ENCODE measurements at places on chromosomes 2 and 18. TPM values are rescaled to one million over a fixed set of nuclear protein-coding genes. Genes with fewer than 3 reads are reported as not detected.

DNA sequence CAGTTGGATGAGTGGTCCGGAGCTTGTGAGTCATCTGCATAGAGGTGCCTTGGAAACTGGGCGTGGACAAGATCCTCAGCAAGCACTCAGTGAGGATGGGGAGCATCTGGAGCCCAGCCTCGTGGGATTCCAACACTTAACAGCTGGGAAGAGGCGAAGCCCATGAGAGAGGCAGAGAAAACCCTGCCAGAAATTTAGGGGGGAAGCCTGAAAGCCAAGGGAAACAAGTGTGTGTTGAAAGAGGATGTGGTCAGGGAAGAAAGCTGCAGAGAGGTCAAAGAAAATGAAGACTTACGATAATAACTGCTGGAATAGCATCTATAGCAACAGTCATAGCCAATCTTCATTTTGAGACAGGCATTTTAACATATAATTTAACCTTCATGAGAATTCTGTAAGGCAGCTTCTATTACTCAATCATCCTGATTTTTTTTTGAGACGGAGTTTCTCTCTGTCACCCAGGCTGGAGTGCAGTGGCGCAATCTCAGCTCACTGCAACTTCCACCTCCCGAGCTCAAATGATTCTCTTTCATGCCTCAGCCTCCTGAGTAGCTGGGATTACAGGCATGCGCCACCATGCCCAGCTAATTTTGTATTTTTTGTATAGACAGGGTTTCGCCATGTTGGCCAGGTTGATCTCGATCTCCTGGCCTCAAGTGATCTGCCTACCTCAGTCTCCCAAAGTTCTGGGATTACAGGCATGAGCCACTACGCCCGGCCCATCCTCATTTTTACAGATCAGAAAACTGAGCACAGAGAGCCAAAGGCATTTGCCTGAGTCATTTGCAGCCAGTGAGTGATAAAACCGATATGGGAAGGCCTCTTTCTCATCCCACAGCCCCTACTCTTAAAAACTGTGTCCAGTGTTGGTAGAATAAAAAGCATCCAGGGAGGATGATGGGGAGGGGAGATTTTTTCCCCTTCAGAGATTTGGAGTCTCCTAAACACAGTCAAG, 214.4 kb upstream of the EPAS1 start:
- peak overlapping the region; percentile 67 for H3K27ac ChIP-seq
- H3K36me3 ChIP-seq, result no peaks in the 10 kb centered on the region
- peak; percentile 90 for DNase-seq
- no peak overlapping the region for H3K4me3 ChIP-seq
- H3K4me1 ChIP-seq, result peaks cover 14% of the 10 kb centered on the region

ZNF385B gene
- not detected for total RNA-seq

- no peak overlapping the region for H3K27ac ChIP-seq
- no peaks in the 10 kb centered on the region for H3K36me3 ChIP-seq
- no peak for DNase-seq
- no peaks in the 10 kb centered on the region for H3K4me1 ChIP-seq
- no peaks in the 10 kb centered on the region for H3K27me3 ChIP-seq
These were observed 78.4 kb upstream of the CYP1B1 start for GRCh38 chr2:38154395-38154794.

SULT1C2 gene
- not detected for total RNA-seq

DNA sequence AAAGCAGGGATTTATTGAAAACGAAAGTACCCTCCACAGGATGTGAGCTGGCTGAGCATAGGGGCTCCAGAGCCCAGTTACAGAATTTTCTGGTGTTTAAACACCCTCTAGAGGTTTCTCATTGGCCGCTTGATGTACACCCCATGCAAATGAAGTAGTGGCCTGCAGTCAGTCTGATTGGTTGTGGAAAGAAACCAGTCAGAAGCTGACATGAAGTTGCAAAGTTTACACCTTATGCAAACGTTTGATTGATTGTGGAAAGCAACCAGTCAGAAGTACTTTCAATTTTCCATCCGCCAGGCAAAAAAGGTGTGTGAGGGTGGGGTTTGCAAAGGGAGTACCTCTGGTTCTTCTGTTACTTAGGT, 62.3 kb downstream of the VWA3B start:
- no peaks in the 10 kb centered on the region for H3K4me1 ChIP-seq
- no peaks in the 10 kb centered on the region for H3K27me3 ChIP-seq
- DNase-seq, result peak; percentile 45
- H3K4me3 ChIP-seq, result peak overlapping the region; percentile 56
- H3K36me3 ChIP-seq, result no peaks in the 10 kb centered on the region
- no peak overlapping the region for H3K27ac ChIP-seq

- no peaks in the 10 kb centered on the region for H3K27me3 ChIP-seq
- no peak overlapping the region for H3K4me3 ChIP-seq
- H3K27ac ChIP-seq, result no peak overlapping the region
- H3K4me1 ChIP-seq, result no peaks in the 10 kb centered on the region
- no peaks in the 10 kb centered on the region for H3K36me3 ChIP-seq
These were observed 30.5 kb downstream of the GPC1 start for GRCh38 chr2:240465765-240466578.

RNU2-63P gene
- not detected for total RNA-seq

ELMOD3 gene
- 23.8 TPM for total RNA-seq

- H3K36me3 ChIP-seq, result peaks cover 23% of the 10 kb centered on the region
- peaks cover 6% of the 10 kb centered on the region for H3K4me1 ChIP-seq
These were observed 6.0 kb upstream of the OTX1 start for GRCh38 chr2:63044362-63045327.

GRCh38 chr18:68642003-68642402, 72.9 kb downstream of the TMX3 start:
- no peak overlapping the region for H3K27ac ChIP-seq
- no peak overlapping the region for H3K4me3 ChIP-seq
- no peaks in the 10 kb centered on the region for H3K36me3 ChIP-seq
- no peaks in the 10 kb centered on the region for H3K27me3 ChIP-seq

TMEM17 gene
- total RNA-seq, result 3.7 TPM

GRCh38 chr2:129741623-129742022, 237.8 kb upstream of the RAB6C start:
- DNase-seq, result no peak
- H3K4me1 ChIP-seq, result no peaks in the 10 kb centered on the region
- H3K4me3 ChIP-seq, result no peak overlapping the region
- H3K27me3 ChIP-seq, result no peaks in the 10 kb centered on the region
- no peak overlapping the region for H3K27ac ChIP-seq
- H3K36me3 ChIP-seq, result no peaks in the 10 kb centered on the region

LYG1 gene
- not detected for total RNA-seq

BBS5 gene
- 8.0 TPM for total RNA-seq

AGXT gene
- total RNA-seq, result not detected

GKN1 gene
- not detected for total RNA-seq

TSPYL6 gene
- not detected for total RNA-seq

ACMSD gene
- total RNA-seq, result not detected

GRCh38 chr2:228094377-228094921, 87.0 kb downstream of the SPHKAP start:
- H3K4me3 ChIP-seq, result no peak overlapping the region
- H3K36me3 ChIP-seq, result no peaks in the 10 kb centered on the region
- peak overlapping the region; percentile 20 for H3K27ac ChIP-seq

SLC23A3 gene
- 1.2 TPM for total RNA-seq

DNA sequence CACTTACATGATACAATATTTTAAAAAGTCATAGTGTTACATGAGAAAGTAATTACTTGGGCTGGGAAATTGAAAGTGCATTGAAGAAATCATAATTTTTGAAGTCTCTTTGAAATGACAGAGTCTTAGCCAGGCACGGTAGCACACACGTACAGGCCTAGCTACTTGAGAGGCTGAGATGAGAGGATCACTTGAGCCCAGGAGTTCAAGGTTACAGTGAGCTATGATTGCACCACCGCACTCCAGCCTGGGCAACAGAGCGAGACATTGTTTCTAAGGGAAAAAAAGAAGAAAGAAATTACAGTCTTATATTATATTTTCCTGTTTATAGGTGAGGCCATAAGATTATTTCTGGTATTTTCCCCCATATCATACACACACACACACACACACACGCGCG, 9.2 kb upstream of the IAH1 start:
- H3K27me3 ChIP-seq, result no peaks in the 10 kb centered on the region
- no peak for DNase-seq
- no peaks in the 10 kb centered on the region for H3K4me1 ChIP-seq
- H3K27ac ChIP-seq, result no peak overlapping the region
- H3K36me3 ChIP-seq, result no peaks in the 10 kb centered on the region

C2orf92 gene
- total RNA-seq, result 3.4 TPM

LYPD6 gene
- 3.9 TPM for total RNA-seq

GRCh38 chr2:203648273-203648672, 58.2 kb upstream of the CD28 start:
- no peak overlapping the region for H3K27ac ChIP-seq
- peaks cover 30% of the 10 kb centered on the region for H3K4me1 ChIP-seq
- DNase-seq, result peak; percentile 21
- no peaks in the 10 kb centered on the region for H3K27me3 ChIP-seq

DNA sequence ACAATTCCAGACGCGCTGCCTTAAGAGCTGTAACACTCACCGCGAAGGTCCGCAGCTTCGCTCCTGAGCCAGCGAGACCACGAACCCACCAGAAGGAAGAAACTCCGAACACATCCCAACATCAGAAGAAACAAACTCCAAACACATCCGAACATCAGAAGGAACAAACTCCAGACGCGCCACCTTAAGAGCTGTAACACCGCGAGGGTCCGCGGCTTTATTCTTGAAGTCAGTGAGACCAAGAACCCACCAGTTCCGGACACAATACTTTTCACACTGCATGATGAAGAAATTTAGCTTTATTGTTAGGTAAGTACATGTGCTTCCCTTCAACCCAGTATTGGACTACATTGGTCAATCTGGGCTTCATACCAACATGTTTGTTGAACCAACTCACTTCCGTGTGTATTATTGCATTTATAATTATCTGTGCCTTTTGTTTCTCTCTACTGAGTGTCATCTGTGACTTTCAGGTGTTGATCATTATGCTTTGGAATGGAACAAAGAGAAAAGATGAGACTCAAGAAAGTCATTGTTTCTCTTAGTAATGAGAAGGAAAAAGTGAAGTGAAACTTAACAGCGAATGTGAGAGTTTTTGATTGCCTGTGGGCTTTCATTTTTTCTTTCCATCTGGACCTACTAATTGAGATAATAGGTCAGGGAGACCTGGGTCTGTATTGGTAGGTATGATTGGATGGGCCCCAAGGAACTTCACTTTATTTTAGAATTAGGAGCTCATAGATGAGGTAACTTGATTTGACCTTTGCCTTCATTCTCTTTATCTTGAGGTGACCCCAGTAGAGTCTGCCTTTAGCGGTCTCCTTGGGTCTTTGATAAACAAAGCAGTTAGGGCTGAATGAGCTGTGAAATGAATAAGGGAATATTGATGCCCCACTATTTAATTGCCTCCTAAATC, 76.1 kb upstream of the CAVIN2 start:
- no peak for DNase-seq
- no peak overlapping the region for H3K27ac ChIP-seq
- H3K27me3 ChIP-seq, result no peaks in the 10 kb centered on the region
- no peaks in the 10 kb centered on the region for H3K36me3 ChIP-seq
- H3K4me3 ChIP-seq, result no peak overlapping the region
- peaks cover 12% of the 10 kb centered on the region for H3K4me1 ChIP-seq

TPO gene
- not detected for total RNA-seq

DNA sequence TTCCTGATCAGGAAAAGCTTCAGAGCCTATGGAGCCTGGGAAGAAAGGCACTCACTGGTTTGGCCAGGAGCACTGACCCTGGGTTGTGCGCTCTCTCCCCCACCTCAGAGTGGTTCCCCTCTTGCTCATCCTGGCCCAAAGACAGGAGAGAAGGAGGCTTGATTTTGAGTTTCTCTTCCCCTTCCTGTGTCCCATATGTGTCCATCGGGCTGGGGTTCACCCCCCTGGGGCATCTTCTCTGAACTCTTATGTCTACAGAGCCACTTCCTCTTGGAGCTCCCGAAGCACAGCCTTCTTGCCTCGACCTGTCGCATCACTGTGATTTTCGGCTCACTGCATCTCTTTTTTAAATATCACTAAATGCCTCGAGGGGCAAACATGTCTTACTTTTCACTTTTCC, 692.3 kb downstream of the RNF144A start:
- H3K27me3 ChIP-seq, result no peaks in the 10 kb centered on the region
- no peaks in the 10 kb centered on the region for H3K36me3 ChIP-seq
- no peak for DNase-seq
- H3K4me1 ChIP-seq, result peaks cover 10% of the 10 kb centered on the region

DNA sequence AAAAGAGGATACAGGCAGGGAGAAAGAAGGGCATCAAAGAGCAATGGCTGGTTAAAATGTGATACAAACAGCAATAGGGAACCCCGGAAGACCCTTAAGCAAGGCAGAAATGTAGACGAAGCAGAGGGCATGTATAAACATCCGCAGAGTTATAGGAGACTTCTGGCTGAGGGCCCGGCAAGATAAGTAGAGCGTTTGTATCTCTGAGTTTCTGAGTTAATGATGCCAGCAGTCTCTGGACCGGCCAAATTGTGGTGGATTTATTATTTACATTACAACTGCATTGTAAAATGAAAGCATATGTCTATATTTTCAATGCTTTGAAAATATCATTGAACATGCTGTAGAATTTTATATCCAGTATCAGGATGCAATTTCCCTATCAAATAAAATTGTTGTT, 148.0 kb upstream of the KCTD1 start:
- H3K27ac ChIP-seq, result no peak overlapping the region
- no peaks in the 10 kb centered on the region for H3K27me3 ChIP-seq
- H3K4me3 ChIP-seq, result no peak overlapping the region
- H3K36me3 ChIP-seq, result no peaks in the 10 kb centered on the region
- H3K4me1 ChIP-seq, result no peaks in the 10 kb centered on the region
- DNase-seq, result no peak

CCDC85A gene
- 9.9 TPM for total RNA-seq

GRCh38 chr2:172394002-172394401, 33.4 kb upstream of the ITGA6 start:
- H3K27ac ChIP-seq, result no peak overlapping the region
- DNase-seq, result no peak
- H3K4me3 ChIP-seq, result no peak overlapping the region
- 0 out of 2 replicates have a peak, but pooled peaks cover 5% of the 10 kb centered on the region for H3K4me1 ChIP-seq
- H3K36me3 ChIP-seq, result no peaks in the 10 kb centered on the region

DNA sequence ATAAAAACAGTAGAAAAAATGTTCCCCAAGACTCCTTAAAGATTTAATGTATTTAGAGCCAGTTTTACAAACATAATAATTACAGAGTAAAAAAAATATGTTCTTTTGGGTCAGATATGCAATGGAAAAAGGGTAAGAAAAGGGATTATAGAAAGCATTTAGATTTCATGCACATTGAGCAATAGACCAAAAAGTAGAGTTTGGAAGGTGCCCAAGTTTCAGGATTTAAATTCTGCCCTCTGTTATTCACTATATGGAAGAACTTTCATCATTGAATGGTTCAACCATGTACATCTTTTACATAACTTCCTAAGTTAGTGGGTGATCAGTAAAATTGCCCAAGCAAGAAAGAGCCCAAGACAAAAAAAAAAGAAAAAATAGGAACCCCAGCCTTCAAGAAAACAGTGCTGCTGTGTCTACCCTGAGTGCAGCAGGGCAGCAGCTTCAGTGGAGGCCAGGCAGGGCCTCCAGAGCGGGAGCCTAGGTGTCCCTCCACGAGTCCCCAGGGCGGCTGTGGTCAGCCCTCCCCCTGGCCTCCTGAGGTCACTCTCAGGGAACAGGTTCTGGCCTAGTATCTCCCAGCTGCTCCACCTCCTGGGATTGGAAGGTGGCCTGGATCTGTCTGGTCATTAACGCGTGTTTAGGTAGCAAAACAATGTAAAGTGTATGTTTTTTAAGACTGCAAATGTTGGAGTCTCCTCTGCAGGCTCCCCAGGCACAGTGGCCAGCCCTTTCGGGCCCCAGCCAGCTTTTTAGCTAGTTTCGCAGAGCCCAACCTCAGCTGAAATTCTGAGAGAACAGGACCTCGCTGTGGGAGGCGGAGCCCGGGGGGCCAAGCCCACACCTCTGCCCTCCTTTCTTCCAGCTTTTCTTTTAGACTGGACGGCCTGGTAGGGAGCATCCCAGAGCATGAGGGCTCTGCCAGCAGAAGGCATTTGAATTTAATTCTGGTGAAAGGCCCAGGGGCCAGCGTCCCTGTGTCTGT, 77.3 kb downstream of the TEX51 start:
- no peak overlapping the region for H3K4me3 ChIP-seq
- no peaks in the 10 kb centered on the region for H3K4me1 ChIP-seq
- H3K27ac ChIP-seq, result no peak overlapping the region
- DNase-seq, result no peak
- H3K27me3 ChIP-seq, result peaks cover 8% of the 10 kb centered on the region
- H3K36me3 ChIP-seq, result no peaks in the 10 kb centered on the region

Measured in GM23248 (cell line).